ENCODE measurements at places on chromosomes 2 and 18.
A peak's percentile ranks its signal among the peaks of the same experiment; 100 is the strongest.

DNA sequence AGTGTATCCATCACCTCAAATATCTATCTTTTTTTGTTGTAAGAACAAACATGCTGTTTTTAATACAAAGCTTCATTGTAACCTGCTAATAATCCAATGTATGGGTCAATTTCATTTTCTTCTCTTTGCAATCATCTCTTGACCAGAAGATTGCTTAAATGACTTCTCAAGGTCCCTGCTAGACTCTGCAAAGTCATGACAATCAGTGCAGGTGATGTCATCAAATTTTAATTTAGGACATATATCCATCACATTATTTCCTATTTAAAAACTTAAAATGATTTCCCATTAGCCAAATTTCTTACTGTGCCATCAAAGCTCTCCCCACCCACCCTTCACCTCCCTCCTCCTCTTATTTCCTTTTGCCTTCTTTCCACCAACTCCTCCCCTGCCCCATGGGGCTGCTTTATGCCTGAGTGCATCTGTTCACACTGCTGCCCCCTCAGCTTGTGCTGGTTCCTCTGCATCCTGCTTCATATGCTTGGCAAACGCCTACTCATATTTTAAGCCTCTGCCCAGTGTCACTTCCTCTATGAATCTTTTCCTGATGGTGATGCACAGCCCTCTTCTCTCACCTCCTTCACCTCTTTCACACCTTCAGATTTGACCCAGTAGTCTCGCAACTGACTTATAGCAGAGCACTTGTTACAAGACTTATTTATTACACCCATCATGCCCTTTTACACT is 20.3 kb downstream of the PLEK start:
- DNase-seq = no peak

- DNase-seq = no peak
These were observed 39.8 kb downstream of the TBC1D8 start for GRCh38 chr2:101111262-101111838.

- DNase-seq = no peak
These were observed 457 bp upstream of the SP9 start for GRCh38 chr2:174334278-174334715.

- DNase-seq = no peak
These were observed 29.7 kb downstream of the ST8SIA5 start for GRCh38 chr18:46727177-46727576.

- no peak for DNase-seq
These were observed 12.1 kb downstream of the ADAM17 start for GRCh38 chr2:9543557-9543956.

DNA sequence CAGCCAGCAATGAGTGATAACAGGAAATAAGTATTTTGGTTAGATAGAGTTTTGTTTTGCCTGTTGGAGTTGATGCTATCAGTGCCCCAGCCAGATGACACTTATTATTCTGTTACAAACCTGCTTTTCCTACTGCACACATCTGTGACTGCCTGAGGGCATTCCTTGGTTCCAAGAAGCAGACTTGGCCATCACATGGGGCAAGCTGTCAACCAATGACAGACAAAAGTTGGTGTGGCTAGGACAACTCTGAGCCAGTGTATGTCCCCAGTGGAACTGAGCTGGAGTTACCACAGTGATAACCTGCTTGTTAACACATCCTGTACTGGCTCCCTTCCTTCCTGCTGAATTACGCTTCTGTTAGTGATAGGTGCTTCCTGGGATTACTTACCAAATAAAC is 54.5 kb downstream of the FAM171B start:
- no peak for DNase-seq

DNA sequence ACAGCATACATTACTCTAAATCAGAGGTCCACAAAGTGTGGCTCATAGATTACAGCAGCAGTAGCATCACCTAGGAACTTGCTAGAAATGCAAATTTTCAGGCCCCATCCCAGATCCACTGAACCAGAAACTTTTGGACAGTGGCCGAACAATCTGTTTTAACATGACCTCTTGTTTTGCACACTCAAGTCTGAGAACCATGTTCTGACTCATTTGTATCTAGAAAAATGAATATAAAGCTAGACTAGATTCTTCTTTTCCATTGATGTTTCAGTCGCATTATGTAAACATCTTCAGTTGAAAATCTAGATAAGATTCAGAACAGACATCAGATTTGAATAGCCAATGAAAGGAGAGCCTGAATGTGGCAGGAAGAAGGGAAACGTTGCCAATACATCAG is 608.8 kb downstream of the LRP1B start:
- DNase-seq = no peak

DNA sequence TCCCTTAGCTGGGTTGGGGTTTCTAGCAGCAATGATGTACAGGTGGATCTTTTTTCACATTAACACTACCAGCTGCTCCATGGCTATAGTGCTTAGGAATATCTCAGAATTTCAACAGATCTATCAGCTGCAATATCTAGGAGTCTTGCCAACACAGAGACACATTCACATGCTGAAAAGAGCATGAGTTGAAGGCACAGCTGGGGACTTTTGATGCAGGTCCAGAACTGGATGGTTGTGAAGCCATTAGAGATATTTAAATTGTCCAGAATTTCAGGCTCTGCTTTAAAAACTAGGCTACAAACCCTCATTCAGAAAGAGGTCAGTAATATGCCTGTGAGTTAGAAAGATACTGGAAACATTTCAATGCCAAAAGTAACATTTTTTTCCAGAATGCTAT is 122.2 kb upstream of the CCDC195 start:
- no peak for DNase-seq

DNA sequence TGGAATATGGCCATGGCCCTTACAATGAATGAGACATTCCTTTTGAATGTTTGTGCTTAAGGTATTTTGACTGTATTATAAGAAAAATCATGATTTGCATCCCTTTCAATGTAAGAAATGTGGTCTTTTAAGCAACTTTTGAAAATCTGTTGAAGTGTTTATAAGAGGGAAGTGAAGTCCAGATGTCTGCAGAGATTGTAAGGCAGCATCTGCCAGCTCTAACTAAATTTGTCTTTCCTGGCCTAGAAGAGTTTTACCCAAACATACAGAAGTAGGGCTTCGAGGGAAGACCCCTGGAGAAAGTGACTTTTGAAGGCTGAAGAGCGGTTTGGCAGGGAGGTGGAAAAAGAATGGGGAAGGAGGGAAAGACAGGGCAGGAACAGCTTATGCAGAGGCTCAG is 12.2 kb downstream of the EML6 start:
- no peak for DNase-seq

- no peak for DNase-seq
These were observed 203.0 kb downstream of the SOCS6 start for GRCh38 chr18:70491734-70492348.

GRCh38 chr2:61645911-61646310 is 107.8 kb upstream of the XPO1 start:
- no peak for DNase-seq

- DNase-seq = no peak
These were observed 39.4 kb upstream of the ZNF638 start for GRCh38 chr2:71292159-71292558.

GRCh38 chr2:29475499-29475898 is 360.3 kb downstream of the CLIP4 start:
- DNase-seq = no peak

DNA sequence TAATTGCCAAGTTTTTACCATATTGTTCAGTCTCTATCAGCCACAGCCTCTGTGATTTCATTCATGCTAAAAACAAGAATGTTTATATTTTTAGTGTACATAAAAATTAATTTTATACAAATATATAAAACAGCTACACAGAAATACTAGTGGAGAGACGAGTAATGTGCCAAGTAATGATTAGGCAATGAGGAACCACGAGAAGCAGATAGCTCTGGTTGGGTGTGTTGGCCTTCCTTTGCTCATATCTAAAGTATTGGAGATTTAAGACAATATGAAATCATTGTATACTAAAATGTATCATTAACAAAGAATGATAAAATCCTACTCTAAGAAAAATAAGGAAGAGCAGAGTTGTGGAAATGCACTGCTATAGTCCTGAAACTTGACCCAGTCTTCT is 326.7 kb downstream of the AGAP1 start:
- DNase-seq = no peak

DNA sequence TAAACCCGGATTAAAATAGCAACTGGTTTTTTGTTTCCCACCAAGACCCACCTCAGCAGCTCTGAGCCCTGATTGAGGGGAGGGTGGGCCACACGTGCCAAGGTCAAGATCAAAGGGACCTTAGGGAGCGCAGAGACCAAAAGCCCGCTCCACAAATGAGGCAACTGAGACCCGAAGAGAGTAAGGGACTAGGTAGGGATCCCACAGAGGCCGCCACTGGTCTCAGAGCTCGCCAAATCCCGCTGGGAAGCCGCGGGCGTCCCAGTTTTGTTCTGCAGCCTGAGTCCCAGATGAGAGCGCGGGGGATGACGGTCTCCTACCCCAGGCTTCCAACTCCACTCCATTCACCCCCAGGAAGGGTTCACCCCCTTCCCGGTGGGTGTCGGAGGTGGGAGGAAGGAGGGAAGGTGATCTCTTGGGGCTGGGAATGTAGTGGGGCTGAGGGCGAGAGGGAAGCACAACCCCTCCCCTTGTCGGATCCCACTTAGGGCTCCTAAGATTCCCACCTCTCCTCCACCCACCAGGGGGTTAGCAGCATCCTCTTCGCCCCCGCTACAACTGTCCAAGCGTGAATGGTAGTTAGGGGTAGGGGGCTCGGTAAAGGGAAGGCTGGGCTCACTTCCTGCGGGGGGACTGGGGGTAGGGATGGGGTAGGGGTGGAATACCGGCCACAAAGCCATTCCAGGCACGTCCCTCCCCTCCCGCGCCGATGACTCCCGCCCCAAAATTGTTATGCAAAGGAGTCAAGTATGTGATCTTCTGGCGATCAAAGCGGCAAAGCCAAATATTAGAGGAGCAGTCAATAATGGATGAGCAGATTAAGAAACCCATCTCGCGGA is 7.3 kb upstream of the EN1 start:
- no peak for DNase-seq

DNA sequence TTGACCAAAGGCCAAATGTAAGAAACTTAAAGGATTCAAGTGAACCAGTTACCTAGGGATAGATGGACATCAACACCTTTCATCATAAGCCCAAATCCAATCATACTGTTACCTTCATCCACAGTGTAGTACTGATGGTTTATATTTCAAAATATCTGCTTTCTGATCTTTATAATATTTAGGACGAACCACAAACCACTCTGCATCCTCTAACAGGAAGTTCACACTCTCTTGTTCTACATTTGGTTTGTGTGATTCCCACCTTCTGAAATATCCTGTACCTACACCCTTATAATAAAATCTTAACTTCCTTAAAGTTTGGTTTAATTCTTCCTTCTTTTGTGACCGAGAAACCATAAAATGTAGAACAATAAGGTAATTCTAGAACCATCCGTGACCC is 535.7 kb upstream of the CHAC2 start:
- DNase-seq = no peak

DNA sequence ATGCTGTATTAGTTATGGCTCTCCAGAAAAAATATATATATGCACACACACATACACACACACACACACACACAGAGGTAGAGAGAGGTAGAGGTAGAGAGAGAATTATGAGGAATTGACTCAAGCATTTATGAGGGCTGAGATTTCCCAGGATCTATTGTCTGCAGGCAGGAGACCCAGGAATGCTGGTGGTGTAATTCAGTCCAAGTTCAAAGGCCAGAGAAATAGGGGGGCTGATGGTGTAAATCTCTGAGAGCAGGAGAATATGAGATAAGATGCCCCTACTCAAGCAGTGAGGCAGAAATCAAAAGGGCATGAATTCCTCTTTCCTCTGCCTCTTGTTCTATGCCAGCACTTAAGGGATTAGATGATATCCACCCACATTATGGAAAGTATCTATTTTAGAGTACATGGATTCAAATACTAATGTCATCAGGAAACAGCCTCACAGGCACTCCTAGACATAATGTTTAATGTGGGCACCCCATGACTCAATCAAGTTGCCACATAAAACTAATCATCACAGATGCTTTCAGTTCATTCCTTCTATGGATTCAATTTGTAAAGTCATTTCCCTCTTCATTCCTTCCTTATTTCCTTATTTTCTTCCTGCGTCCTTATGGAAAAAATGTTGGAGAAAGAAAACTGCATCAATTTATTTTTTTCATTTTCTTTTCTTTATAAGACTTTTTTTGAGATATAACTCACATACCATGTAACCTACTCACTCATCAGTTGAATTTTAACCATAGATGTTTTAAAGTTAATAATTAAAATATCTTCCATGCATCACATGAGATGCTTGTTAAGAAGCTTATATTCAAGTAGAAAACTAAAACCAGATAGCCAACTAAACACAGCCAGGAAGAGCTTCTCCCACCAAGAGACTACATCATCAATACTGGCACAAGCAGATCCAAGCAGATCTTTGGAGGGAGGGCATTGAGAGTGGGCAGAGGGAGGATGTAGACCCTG is 406.2 kb downstream of the MBD2 start:
- no peak for DNase-seq

- DNase-seq = no peak
These were observed 13.6 kb upstream of the RTN4 start for GRCh38 chr2:55063713-55064323.

DNA sequence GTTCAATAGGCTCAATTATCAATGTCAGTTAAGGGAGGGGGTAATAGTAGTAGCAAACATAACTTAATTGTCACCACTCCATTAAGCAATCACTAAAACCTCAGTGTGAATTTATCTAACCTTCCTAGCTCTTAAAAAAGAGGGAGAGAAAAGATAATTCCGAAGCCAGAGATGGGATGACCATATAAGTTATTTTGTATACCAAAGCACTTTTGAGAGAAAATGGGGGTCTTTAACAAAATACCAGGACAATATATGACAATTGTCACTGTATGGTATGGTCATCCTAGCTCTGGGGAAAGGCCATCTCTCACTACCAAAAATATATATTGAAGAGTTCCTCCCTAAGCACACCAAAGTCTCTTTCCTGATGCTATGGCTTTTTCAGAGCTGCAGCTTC is 55.1 kb downstream of the SPHKAP start:
- DNase-seq = no peak

GRCh38 chr2:211901226-211901846 is 637.3 kb downstream of the ERBB4 start:
- no peak for DNase-seq

- peak; percentile 37 for DNase-seq
These were observed 573 bp downstream of the KDSR start for GRCh38 chr18:63366213-63367052.

DNA sequence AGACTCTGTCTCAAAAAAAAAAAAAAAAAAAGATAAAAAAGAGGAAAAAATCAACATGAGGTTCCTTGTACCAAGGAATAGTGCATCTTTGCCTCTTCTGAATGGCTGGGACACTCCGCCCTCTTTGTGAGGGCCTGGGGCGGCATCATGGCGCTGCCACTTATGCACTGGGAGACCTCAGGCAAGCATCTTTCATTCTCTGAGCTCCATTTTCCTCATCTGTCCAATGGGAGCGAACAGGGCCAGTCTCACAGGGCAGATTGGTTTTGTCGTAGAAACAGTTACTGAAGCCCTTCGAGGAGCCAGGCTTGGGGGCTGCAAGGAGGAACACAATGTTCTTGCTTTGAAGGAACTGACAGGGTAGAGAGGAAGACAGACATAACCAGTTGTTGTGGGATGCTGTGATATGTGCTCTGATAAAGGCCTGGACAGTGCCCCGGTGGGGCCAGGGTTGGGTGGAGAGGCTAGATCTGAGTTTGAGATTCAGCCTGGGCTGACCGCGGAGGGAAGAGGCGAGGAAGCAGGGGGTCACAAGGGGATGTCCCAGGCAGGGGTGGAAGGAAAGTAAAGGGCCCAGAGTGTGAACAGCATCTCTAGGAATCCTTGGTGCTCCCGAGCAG is 14.1 kb downstream of the ZFP36L2 start:
- DNase-seq = no peak
